IPS DF 6.9 (cell line): ENCODE measurements at places on chromosomes 5 and 9.

DNA sequence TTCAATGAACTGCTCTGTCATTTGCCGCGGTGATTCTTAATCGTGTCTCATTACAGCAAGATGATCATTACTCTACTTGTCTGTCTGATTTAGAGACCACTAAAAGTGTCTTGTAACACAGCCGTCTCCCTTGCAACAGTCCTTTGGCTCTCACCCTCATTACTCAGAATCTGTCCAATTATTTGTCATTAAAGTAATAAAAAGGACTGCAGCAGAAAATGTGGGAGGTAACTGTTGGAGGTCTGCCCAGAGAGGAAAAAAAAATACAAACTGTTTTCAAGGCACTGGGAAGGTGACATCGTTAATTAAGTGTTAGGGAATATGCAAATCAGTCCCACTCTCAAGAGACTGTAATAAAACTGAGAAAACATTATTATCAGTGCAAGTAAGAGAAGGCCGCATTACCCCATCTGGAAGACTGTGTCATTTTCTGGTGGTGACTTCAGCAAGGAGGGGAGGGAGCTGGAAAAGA is 281.0 kb downstream of the RASEF start:
- H3K4me3 ChIP-seq = no peak overlapping the region
- no peak overlapping the region for H3K27ac ChIP-seq
- DNase-seq = no peak
- H3K4me1 ChIP-seq = no peaks in the 10 kb centered on the region
- H3K36me3 ChIP-seq = no peaks in the 10 kb centered on the region

GRCh38 chr5:92864591-92864990 is 716.4 kb downstream of the NR2F1-AS1 start:
- no peak for DNase-seq
- H3K27me3 ChIP-seq = no peaks in the 10 kb centered on the region
- no peak overlapping the region for H3K4me3 ChIP-seq
- H3K36me3 ChIP-seq = no peaks in the 10 kb centered on the region

GRCh38 chr9:37575921-37576721 is at the start of gene FBXO10:
Gene FBXO10, minus strand, starts transcription at chr9:37576380. Its CDS starts 34,612 bp downstream, at chr9:37541768.
- H3K27ac ChIP-seq = no peak within 1 kb of the TSS
- H3K36me3 ChIP-seq = no peaks in the 10 kb centered on the region
- peak within 1 kb of the TSS; percentile 53; the same call in 1 of the 2 replicates for H3K4me3 ChIP-seq
- H3K4me1 ChIP-seq = peaks cover 3% of the 10 kb centered on the region; the same call in 1 of the 2 replicates

- peaks cover 3% of the 10 kb centered on the region; the same call in 1 of the 2 replicates for H3K4me1 ChIP-seq
- H3K27me3 ChIP-seq = no peaks in the 10 kb centered on the region
- H3K27ac ChIP-seq = no peak overlapping the region
These were observed 249.8 kb downstream of the KIF4B start for GRCh38 chr5:155263381-155263780.
